ENCODE measurements at places on chromosomes 1 and 21. TPM values are rescaled to one million over a fixed set of nuclear protein-coding genes. Genes with fewer than 3 reads are reported as not detected.

DNA sequence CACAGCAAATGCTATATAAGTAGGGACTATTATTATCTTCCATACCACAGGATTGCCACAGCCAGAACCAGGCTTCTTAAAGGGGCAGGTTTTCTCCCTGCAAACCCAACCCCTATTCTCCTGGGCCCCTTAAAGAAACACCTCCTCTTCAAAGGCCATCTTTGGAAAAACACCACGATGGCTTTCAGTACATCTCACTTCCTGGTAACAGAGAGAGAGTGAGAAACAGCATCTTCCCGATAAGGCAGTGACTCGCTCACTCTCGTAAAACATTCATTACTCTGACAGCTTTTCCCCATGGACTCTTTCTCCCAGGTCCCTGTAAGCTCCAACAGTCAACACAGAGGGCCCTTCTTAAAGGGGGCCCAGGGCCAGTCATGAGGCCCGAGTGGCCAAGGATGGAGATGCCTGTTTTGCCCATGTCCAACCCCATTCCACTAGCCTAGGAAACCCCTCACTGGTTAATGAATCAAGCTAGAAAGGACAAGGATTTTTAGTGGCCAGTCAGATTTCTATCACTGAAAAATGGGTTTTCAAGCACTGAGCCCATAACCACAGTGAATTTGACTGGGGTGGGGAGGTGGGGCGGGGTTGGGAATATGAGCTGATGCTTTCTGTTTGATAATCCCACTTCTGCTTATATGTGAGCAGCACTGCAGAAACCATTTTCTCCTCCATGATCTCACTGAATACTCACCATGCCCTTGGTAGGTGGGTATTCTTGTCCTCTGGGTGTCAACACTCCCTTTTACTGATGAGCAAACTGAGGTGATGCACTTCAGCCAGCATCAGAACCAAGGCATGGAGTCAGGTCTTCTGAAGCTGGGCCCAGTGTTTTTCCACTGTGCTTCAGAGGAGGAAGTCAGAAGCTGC, 3.6 kb upstream of the NAV1 start:
- DNase-seq: peak; percentile 68

DNA sequence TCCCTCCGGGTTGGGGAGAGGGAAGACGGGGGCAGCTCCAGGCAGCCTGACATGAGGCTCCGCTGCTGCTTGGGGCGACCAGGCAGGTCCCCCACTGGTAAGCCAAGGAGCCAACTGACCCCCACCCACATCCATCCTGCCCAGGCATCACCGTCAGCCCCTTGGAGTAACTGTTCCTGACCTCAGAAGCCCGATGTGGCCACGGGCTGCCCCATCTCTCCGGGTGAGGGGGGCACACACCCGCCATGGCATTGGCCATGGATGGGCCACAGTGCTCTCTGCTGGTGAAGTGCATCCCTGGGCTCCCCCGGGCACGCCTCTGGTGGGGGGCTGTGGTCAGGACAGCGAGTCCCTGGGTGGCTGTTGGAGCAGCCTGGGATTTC, 100.0 kb downstream of the CRYAA start:
- no peak for DNase-seq

- no peak for DNase-seq
These were observed 94.4 kb downstream of the TRIM11 start for GRCh38 chr1:228312136-228312764.

DNA sequence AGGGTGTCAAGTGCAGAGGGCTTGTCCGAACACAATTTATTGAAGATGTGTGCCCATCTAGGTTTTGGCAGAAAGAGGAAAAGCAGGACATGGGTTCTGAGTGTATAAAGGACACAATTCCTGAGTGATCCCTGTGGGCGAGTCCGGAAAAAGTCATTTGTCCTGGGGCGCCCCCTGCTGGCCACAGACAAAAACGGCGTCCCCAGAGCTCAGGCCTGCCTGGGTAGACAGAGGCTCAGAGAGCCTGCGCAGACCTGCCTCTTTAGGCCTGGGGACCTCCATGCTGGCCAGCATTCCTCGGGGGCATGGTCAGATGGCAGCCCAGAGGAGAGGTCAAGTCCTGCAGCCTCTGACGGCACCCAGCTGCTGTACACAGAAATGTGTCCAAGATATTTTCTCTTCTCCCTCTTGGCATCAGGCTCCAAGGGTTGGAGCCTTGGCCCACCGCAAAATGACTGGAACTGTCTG, 65.5 kb upstream of the LRP8 start:
- DNase-seq: peak; percentile 59

DNA sequence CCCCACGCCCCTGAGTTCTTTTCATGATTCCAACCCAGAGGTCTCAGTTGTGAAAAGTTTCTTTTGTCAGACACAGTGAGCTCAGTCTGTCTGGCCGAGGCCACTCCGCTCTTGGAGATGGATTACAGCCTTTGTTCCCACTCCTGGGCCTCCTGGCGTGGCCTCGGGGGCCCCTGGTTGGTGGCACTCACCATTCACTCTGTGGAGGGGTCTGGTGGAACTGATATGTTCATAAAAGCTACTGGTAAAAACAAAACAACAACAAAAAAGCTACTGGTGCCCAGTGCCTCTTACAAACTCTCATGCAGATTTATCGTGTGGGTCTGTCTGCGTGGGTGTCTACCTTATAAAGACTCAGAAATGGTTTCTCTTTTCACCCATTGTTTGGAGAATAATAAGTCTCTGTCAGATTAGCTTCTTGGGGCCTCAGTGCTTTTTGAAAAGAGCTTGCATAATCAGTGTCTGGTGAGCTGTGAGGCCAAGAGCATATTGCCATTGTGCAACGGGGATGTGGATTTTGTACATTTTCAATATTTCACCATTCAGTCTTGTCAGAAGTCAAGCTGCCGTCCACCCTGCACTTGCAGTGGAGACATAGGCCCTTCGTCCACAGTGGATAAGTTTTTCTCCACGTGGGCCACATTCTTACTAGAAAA, 86.7 kb downstream of the GALNT2 start:
- DNase-seq: peak; percentile 61

CHIA gene
- total RNA-seq: not detected

EFNA1 gene
- total RNA-seq: 0.28 TPM

FCRL2 gene
- total RNA-seq: not detected

SERTAD4 gene
- under 0.01 TPM for total RNA-seq

S100A2 gene
- 3.6 TPM for total RNA-seq

TSTD1 gene
- not detected for total RNA-seq
